Activated CD8-positive, alpha-beta T cell treated with anti-CD3 and anti-CD28 coated beads, Interleukin-2, amount 10 ng/mL, durations not matched to agents 7 days and 5 days (primary cell): ENCODE measurements at places on chromosomes 5 and 9. TPM values are rescaled to one million over a fixed set of nuclear protein-coding genes. Genes with fewer than 3 reads are reported as not detected.

Gene C5orf24
- 25.8 TPM for total RNA-seq

Gene NR4A3
- 0.26 TPM for total RNA-seq

Gene RLN1
- total RNA-seq, result 1.5 TPM

Gene SHISAL2B
- total RNA-seq, result not detected

Gene CDKN2B
- 2.3 TPM for total RNA-seq

DNA sequence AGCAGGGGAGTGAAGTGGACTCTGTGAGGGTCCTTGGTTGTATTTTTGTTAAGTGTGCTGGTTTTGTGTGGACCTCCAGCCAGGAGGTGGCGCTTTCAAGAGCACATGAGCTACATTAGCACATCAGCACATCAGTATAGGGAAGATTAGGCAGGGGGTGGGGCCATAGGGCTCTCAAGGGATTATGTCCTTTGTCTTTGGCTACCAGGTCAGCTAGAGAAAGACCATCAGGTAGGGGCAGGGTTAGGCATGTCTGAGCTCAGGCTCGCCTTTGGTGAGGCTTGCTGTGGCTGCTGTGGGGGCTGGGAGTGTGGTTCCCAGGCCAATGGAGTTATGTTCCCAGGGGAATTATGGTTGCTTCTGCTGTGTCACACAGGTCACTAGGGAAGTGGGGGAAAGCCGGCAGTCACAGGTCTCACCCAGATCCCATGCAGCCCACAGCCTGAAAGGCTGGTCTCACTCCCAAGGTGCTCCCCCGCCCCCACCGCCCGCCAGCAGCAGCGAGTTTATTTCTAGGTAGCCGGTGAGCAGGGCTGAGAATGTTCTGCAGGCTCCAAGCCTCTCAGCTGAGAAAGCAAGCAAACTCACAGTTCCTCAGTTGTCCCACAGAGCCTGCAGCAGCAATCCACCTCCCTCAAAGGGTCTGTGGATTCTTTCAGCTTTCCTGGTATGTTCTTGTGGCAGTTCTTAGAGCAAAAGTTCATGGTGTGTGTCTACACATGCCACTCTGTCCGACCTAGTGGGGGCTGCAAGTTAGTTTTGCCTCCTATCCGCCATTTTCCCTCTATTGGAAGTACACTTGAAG, 13.7 kb downstream of the OR1J1 start:
- peak overlapping the region; percentile 83 for H3K27ac ChIP-seq
- peak overlapping the region; percentile 82 for H3K4me3 ChIP-seq
- DNase-seq, result peak; percentile 44
- H3K36me3 ChIP-seq, result no peaks in the 10 kb centered on the region
- H3K27me3 ChIP-seq, result peaks cover 46% of the 10 kb centered on the region
- H3K4me1 ChIP-seq, result peaks cover 15% of the 10 kb centered on the region

- no peak overlapping the region for H3K27ac ChIP-seq
- H3K4me1 ChIP-seq, result peaks cover 29% of the 10 kb centered on the region
- no peak for DNase-seq
- H3K27me3 ChIP-seq, result peaks cover 3% of the 10 kb centered on the region
- H3K4me3 ChIP-seq, result no peak overlapping the region
Measured at GRCh38 chr9:105363837-105364236, 84.0 kb upstream of the FSD1L start.

DNA sequence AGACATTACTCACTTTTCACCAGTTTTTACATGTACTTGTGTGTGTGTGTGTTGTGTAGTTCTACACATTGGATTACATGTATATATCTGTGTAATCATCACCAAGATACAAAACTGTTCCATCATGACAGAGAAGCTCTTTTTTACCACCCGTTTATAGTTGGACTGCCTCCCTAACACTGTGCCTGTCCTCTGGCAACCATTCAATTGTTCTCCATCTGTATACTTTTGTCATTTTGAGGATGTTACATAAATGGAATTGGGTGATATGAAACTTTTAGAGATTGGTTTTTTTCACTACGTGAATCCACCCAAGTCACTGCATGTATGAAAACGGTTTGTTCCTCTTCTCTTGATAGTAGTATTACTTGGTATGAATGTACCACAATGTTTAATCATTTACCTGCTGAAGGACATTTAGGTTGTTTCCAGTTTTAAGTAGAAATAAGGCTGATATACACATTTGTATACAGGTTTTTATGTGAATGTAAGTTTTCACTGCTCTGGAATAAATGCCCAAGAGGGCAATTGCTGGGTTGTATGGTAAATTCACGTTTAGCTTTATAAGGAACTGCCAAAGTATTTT, 126.2 kb downstream of the MAPKAP1 start:
- no peak overlapping the region for H3K4me3 ChIP-seq
- H3K4me1 ChIP-seq, result no peaks in the 10 kb centered on the region
- H3K27me3 ChIP-seq, result no peaks in the 10 kb centered on the region
- no peak overlapping the region for H3K27ac ChIP-seq
- peaks cover 41% of the 10 kb centered on the region for H3K36me3 ChIP-seq

DNA sequence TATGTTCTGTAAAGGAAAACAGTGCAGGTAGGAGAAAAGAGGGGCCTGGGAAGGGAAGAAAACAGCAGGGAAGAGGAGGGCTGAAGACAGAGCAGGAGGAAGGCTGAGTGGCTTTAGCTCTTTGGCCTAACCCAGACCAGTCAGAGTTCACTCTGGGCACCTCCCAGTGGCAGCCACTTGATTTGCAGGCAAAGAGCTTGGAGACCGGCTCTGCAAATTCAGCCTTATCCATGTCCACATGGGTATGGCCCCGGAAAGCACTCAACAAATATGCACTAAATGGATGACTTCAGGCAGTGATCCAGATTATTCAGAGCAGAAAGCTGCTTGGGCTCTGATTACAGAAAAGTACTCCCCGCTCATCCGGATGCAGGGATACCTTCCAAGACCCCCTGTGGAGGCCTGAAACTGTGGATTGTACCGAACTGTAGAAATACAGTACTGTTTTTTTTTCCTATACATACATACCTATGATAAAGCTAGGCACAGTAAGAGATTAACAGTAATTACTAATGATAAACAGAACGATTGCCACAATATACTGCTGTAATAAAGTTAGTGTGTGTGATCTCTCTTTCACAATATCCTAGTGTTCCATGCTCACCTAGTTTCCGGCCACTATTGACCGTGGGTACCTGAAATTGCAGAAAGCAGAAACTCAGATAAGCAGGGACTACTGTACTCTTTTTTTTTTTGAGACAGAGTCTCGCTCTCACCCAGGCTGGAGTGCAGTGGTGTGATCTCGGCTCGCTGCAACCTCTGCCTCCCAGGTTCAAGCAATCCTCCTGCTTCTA, 4.6 kb upstream of the RNU6ATAC start:
- H3K27me3 ChIP-seq, result no peaks in the 10 kb centered on the region
- H3K4me1 ChIP-seq, result peaks cover 12% of the 10 kb centered on the region
- no peaks in the 10 kb centered on the region for H3K36me3 ChIP-seq
- H3K27ac ChIP-seq, result no peak overlapping the region

- no peak for DNase-seq
- no peak overlapping the region for H3K4me3 ChIP-seq
- peaks cover 4% of the 10 kb centered on the region for H3K36me3 ChIP-seq
- H3K27me3 ChIP-seq, result no peaks in the 10 kb centered on the region
- no peak overlapping the region for H3K27ac ChIP-seq
Measured at GRCh38 chr5:147648597-147648996, 133.9 kb downstream of the JAKMIP2 start.

DNA sequence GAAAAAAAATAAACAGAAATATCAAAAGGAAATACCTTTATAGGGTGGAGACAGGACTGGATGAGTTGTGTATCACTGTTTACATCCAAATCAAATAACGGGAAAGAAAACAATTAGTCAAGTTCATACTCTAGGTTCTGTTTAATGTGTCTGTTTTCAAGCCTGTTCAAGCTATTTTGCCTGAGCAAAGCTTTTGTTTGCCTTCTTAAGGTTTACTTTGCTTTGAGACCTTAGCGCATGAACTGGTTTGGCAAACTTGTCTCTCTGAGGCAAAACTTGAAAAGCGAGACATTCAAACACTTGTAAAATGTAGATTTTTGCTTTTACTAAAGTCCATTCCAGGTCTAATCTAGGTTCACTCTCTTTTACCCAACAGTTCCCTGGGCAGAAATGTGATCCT, 174.1 kb upstream of the RFX3 start:
- H3K4me3 ChIP-seq, result no peak overlapping the region
- peaks cover 17% of the 10 kb centered on the region for H3K27me3 ChIP-seq
- DNase-seq, result no peak
- H3K4me1 ChIP-seq, result no peaks in the 10 kb centered on the region
- H3K27ac ChIP-seq, result no peak overlapping the region

DNA sequence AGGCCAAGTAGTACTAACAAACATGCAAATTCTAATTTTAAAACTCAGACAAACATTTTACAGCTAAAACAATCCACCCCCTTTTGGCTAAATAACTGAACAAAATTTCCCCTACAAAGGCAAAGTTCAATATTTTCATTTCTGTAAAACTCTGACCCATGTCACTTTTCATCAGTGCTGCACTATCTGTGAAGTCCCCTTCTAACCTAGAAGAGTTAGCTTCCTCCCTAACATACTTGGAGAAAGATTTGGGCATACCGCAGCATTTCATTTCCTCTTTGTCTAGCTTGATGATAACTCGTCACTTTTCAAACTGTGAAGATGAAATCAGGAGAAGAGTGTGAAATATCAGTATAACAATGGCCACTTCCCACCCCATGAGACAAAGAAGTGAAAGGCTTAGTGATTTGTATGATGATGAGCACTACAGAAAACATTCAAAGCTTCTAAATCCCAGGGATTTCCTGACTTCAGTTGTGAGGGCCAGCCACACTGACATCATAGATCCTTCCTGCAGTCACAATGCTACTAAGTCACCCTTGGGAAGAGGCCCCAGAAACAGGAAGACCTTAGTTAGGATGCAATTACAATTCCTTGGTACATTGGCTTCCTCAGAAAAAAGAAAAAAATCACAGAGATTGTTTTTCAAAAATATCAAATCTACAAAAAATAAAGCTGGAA, at the start of gene FAM81B:
TSS of gene FAM81B (plus strand) at position 555 of the 681 bp plus-strand sequence. CDS start at position 579, 24 bp downstream.
- no peak within 1 kb of the TSS for H3K27ac ChIP-seq
- no peaks in the 10 kb centered on the region for H3K27me3 ChIP-seq
- H3K36me3 ChIP-seq, result no peaks in the 10 kb centered on the region
- H3K4me3 ChIP-seq, result no peak within 1 kb of the TSS

- H3K36me3 ChIP-seq, result peaks cover 24% of the 10 kb centered on the region
- no peak overlapping the region for H3K4me3 ChIP-seq
- H3K27ac ChIP-seq, result peak overlapping the region; percentile 34
- H3K27me3 ChIP-seq, result no peaks in the 10 kb centered on the region
Measured at GRCh38 chr5:138504799-138505198, 38.2 kb downstream of the ETF1 start.

DNA sequence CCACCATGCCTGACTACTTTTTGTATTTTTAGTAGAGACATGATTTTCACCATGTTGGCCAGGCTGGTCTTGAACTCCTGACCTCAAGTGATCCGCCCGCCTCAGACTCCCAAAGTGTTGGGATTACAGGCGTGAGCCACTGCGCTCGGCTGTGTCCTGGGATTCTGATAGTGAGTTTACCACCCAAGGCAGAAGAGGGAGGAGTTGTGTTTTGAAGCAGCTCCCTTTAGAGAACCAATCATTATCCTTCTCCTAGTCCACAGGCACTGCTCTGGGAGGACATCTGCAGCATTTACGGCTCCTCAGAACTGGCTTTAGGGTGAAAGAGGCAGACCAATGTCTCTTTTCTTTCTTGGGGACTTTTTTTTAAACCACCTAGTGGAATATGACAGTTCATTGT, 5.7 kb downstream of the C9orf152 start:
- H3K4me3 ChIP-seq, result no peak overlapping the region
- H3K4me1 ChIP-seq, result no peaks in the 10 kb centered on the region
- H3K27ac ChIP-seq, result no peak overlapping the region
- H3K36me3 ChIP-seq, result no peaks in the 10 kb centered on the region
- peaks cover 6% of the 10 kb centered on the region for H3K27me3 ChIP-seq

GRCh38 chr5:83370957-83371356, 100.6 kb upstream of the VCAN start:
- no peak for DNase-seq
- no peaks in the 10 kb centered on the region for H3K4me1 ChIP-seq
- no peak overlapping the region for H3K27ac ChIP-seq
- H3K27me3 ChIP-seq, result peaks cover 2% of the 10 kb centered on the region
- no peak overlapping the region for H3K4me3 ChIP-seq

- no peaks in the 10 kb centered on the region for H3K36me3 ChIP-seq
- peaks cover 28% of the 10 kb centered on the region for H3K27me3 ChIP-seq
- DNase-seq, result no peak
Measured at GRCh38 chr5:90881626-90882150, 323.1 kb downstream of the ADGRV1 start.

DNA sequence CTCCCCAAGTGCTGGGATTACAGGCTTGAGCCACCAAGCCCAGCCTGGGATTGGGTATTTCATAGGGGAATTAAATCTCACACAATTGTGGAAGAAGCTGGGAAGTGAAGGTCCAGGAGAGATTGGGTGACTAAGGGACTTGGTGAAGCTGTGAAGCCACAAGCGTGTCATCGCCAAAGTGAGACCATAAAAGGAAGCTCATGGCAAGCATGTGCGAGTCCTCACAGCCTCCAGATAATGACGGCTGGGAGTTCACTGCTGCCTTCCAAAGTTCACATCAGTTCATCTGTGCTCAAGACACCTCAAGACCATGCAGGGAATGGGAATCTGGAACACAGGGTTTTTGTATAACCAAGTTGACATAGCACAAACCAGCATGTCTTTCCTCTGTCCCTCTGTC, 210.6 kb downstream of the MARCHF11 start:
- no peak overlapping the region for H3K4me3 ChIP-seq
- H3K27ac ChIP-seq, result no peak overlapping the region
- H3K27me3 ChIP-seq, result no peaks in the 10 kb centered on the region
- H3K36me3 ChIP-seq, result no peaks in the 10 kb centered on the region
- DNase-seq, result no peak
- H3K4me1 ChIP-seq, result no peaks in the 10 kb centered on the region

DNA sequence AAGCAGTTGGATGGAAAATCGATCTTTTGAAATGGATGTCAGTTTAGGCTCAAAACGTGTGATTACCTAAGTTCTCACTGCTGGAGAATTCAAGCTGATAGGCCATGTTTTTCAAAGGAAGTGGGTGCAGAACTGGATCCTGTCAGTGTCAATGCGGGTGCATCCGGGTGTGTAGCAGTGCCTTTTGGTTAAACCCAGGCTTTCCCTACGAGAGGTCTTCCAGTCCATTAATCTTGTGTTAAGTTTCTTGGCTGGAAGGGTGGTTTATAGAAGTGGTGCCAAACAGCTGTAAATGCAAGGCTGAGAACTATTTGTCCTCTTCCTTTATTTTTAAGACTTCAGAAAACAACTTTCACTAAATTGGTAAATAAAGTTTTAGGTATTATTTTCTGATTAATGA, 71.9 kb downstream of the DAPK1 start:
- H3K36me3 ChIP-seq, result no peaks in the 10 kb centered on the region
- DNase-seq, result no peak
- no peaks in the 10 kb centered on the region for H3K27me3 ChIP-seq
- H3K4me1 ChIP-seq, result no peaks in the 10 kb centered on the region

DNA sequence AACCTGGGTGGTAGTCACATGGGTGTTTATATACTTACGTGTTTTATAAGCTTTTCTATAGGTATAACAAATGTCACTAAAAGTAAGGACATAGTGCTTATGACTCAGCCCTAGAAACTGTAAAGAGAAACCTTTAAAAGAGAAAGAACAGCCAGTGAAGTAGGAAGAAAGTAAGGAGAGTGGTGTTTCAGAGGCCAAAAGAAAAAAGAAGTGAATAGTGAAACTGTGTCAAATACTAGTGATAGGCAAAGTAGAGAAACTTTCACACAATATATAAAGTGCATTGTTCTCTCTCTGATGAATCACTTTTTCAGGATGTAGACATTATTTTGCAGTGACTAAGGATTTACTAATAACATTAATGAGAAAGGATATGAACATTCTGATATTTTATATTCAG, 74.2 kb upstream of the SUSD1 start:
- no peak overlapping the region for H3K27ac ChIP-seq
- H3K36me3 ChIP-seq, result peaks cover 49% of the 10 kb centered on the region
- no peak for DNase-seq
- H3K27me3 ChIP-seq, result no peaks in the 10 kb centered on the region

GRCh38 chr5:42579320-42579719, 156.1 kb downstream of the GHR start:
- no peak overlapping the region for H3K4me3 ChIP-seq
- no peaks in the 10 kb centered on the region for H3K36me3 ChIP-seq
- H3K27ac ChIP-seq, result no peak overlapping the region
- H3K27me3 ChIP-seq, result no peaks in the 10 kb centered on the region
